ENCODE measurements at places on chromosomes 16 and 17.
A peak's percentile ranks its signal among the peaks of the same experiment; 100 is the strongest.

- DNase-seq, result no peak
Measured at GRCh38 chr16:79509906-79510305, 90.6 kb downstream of the MAF start.

GRCh38 chr17:373613-374230 lies 21.1 kb upstream of the RPH3AL start:
- DNase-seq, result no peak

DNA sequence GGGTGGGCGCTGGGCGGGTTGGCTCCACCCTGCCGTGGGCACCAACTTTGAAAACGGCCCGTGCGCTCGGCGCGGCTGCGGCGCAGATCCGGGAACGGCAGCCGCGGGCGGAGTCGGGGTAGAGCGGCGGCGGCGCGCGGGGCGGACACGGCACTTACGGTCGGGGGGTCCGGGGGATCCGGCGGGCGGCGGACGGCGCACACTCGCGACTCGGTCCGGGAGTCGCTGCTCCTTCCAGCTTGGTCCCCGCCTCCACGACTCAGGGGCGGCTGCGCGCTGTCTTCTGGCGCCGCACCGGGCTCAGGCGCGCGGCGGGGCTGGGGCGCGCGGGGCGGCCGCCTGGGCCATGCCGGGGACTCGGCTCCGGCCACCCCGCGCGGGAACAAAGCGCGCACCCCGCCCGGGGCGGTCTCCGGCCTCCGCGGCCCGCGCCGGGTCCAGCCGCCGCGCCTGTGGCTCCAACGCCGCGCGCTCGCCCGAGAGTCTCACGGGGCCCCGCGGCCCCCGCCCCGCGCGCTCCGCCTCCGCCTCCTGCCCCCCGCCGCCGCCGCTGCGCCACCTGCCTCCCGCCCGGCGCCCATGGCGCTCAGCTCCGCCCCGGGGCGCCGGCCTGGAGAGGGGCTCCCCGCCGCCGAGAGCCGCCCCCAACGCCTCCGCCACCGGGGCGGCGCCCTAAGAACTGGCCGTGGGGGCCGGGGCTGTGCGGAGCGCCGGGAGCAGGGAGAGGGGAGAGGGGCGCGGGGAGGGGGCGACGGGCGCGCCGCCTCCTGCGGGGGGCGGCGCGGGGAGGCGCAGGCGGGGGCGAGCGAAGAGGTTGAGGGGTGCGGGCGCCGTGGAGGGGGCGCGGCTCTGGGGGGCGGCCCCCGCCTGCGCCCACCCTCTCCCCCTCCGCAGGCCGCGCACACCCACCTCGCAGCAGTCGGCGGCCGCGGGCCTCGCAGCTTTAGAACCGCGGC lies 35.9 kb downstream of the CBFA2T3 start:
- no peak for DNase-seq

DNA sequence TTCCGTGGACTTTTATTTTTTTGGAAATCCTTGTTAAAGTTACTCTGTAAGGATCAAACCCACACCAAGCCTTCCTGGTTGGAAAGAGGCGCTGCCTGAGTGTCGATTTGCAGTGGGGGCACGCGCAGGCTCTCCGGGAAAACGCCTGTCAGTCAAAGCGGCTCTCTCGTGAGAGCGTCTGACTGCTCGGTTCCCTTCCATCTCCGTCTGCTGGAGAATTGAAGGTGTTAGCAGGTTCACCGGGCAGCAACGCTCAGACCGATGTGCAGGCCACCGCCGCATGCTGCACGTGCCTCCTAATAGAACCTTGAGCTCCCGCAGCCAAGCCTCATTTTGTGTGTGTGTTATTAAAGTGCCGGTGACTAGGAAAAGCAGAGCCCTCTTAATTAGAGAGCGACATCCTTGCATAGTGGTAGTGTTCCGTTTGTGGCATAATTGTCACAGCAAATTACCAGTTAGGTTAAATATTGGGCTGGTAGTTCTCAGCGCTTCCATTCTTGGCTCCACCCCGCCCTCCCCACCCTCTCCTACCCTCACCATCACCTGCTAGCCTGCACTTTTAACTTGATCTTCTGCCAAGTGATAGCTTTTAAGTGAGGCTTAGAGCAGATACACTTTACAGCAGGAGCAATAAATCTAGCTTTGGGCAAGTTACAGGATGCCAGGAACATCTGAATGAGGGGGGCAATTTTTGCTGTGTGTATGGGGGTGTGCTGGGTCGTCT lies 75.5 kb downstream of the RPA1 start:
- DNase-seq, result peak; percentile 77

DNA sequence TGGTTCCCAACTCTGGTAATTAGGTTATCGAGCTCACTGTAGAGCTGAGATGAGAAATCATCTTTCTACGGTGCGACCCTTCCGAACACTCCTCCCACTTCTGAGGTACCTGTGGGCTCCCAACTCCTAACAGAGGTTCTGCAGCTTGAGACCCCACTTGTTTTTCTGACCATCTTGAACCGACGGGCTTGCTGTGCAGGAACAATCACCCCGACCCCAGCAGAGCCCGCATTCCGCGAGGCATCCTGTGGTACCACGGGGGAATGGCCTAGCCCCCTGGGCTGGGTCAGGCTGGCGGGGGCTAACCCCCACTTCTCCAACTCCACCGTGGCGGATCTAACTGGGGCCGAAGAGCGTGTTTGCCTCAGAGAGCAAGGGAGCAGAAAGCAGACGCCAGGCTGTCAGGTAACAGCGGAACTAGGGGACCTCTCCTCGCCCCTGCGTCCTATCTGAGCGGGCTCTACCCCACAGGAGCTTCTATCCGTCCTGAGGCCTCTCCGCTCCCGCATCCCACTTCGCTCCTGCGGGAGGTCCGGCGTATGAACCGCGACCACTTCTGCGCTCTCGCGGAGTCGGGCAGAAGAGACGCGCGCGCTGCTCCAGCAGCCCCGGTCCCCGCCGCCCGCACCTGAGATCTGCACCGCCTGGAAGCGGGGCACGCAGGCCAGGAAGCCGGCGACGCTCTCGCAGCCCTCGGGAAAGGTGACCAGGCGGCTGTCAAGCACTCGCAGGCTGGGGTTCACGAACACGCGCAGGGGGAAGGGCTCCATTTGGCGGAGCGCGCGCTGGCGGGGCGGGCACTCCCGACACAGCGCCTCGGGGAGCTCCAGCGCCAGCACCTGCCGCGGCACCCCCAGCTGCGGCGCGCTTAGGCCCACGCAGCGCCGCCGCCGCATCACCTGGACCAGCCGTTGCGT lies 761 bp downstream of the PDF start:
- DNase-seq, result no peak

DNA sequence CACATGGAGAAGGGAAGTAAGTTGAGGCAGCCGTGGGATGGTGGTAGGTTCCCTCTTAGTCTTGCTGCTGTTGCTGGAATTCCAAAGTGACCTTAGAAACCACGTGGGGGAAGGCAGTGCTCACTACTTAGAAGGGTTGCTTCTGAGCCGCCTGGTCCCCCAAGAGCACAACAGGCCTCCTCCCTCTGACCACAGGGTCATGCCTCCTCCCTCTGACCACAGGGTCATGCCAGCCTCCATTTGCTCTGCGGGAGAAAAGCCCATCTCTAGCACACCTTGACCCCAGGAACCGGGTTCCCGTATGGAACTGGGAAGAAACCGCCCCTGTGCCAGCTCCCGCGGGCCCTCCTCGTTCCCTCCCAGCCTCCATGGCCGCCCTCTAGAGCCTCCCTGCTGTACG lies 13.4 kb upstream of the ZFPM1 start:
- DNase-seq, result no peak

GRCh38 chr17:2901582-2901981 lies 105.3 kb downstream of the RAP1GAP2 start:
- no peak for DNase-seq

- peak; percentile 50 for DNase-seq
Measured at GRCh38 chr17:40551091-40551878, 14.0 kb downstream of the CCR7 start.

DNA sequence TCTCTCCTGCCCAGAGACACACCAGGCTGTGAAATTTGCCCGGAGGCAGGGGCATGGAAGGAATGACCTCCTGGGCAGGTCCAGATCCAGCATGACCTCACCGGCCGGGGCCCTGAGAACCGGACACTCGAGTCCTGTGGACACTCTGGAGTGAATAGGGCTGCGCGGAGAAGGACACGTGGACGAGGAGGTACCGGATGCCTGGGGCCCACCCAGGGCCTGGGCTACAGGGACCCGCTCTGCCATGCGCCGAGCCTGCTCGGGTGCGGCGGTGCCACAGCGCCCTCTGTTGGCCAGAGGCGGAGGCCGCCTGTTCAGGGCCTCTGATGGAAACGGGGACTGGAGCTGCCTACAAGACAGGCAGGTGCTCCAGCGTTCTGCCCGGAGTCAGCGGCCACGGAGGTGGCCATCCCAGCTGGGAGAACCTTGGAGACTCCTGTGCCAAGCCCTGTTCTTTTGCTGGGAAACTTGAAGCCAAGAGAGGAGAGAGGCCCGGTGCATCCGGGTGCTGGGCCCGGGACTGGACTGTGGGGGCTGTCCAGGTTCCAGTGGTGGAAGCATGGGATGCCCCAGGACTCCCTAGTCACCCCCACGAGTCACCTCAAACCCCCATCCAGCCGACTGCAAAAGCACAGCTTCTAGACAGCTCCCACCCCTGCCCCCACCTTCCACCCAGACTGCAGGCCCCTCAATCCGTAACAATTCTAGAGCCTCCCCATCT lies 19.3 kb upstream of the NXPH3 start:
- DNase-seq, result peak; percentile 77

- DNase-seq, result no peak
Measured at GRCh38 chr16:9318764-9319163, 227.3 kb downstream of the HAPSTR1 start.

DNA sequence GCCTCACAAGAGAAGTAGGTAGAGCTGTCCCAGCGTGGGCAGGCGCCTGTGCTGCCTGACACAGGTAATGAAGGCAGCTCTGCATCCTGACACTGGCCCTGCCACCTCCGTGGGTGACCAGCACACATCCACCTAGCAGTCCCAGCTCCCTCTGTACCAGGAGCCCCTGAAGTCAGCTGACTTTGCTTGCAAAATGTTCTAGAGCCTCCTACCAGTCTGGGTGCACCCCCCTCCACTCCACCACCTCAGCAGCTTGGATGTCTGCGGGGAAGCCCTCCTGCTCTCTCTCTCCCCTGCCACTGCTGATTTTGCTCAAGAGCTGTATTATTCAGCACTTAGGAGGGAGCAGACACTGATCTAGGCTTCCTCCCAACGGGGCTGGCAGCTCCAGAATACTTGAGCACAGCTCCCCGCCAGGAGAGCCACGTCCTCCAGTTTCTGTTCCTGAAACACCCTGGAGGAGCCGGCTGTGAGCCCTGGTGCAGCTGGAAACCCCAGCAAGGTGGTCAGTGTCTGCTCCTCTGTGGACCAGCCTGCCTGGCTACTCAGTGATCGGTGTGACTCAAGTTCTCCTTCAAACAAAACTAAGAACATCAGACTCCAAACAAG lies 1.0 kb downstream of the RNF166 start:
- DNase-seq, result no peak

- DNase-seq, result no peak
Measured at GRCh38 chr16:57675741-57676551, 7.8 kb downstream of the ADGRG3 start.

- no peak for DNase-seq
Measured at GRCh38 chr16:4319454-4320421, 3.9 kb downstream of the GLIS2 start.

DNA sequence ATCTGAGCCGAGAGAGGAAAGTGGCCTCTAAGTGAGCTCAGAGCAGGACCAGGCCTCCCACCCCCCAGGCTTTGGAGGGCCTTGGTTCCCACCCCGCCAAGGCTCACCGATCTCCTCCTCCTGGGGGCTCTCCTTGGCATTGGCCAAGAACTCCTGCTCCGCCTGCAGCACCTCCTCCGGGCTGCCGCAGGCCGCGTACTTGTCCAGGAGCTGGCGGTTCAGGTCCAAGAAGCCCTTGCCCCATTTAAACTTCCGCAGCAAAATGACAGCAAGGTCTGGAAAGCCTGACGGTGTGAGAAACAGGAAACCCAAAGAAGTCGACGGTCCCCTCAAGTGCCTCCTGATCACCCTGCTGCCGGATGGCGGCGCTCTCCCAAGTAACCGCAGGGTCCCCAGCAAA lies 1.7 kb downstream of the TSR3 start:
- no peak for DNase-seq

DNA sequence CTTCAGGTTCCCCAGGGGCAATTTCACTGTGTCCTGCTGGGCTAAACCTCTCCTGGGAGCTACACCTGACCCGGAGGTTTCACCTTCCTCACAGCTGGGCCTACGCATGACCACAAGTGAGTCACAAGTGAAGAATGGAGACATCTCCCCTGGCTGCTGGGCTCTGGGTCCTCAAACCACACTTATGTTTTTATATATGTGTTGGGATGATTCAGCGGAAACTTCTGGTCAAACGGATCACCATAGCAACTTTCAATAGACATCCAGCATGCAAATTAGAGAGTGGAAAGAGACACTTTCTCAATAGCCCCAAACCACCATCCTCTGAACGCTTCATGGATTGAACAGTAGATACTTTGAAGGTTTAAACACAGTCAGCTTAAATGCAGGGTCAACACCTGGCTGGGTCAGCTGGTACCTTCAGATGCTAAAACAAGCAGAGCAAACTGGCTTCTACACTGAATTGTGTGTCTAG lies 28.0 kb upstream of the MAF start:
- no peak for DNase-seq

GRCh38 chr16:31243734-31244670 lies 15.8 kb upstream of the ITGAM start:
- DNase-seq, result no peak

- DNase-seq, result no peak
Measured at GRCh38 chr17:78163881-78164747, 4.3 kb upstream of the SYNGR2 start.

DNA sequence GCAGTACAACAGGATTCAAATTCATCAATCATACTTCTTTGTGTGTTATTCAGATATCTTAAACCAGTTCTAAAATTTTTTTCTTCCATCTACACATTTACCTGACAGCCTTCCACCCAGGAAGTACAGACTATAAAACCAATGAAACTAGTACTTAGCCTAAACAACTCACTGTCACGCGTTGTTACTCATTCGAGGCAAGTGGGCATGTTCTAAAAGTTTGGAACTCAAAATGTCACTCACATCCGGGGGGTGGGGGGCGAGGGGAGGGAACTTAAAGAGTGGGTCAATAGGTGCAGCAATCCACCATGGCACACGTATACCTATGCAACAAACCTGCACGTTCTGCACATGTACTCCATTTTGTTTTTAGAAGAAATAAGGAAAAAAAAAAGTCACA lies 90.4 kb upstream of the PLEKHM1 start:
- DNase-seq, result no peak

DNA sequence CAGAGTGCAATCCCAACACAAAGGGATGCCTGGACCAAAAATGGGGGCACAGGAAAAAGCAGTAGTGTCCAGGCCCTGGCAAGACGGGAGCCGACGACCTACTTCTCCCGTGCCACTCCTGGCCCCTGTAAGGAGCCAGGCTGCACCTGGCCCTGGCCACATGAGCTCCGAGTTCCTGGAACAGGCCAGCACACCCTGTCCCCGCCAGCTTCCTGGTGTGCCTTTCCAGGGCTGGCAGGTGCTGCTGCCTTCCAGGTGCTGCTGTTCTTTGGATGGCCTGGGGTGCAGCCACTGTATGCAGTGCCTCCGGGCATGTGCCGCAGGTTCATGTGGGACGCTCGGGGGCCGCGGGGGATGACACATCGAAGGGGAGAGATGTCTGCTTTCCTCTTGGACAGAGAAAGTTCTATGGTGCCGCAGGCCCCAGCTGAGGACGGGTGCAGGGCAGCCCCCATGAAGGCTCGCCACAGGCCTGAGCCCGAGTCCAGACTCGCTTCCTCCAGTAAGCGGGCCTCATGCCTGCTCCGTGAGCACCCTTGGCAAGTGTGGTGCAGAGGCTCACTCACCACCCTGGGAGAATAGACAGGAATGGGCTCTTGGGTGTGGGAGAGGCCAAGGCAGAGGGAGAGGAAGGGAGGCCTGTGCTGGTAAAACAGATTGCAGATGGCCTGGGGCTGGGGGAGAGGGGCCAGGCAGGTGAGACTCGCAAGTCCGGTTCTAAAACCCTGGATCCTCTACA lies 54.7 kb upstream of the FASN start:
- DNase-seq, result no peak
